ENCODE measurements at places on chromosomes 12 and 14. TPM values are rescaled to one million over a fixed set of nuclear protein-coding genes. Genes with fewer than 3 reads are reported as not detected.

NINJ2 gene
- total RNA-seq = 1.8 TPM

LRP1-AS gene
- total RNA-seq = not detected

TAS2R9 gene
- 0.92 TPM for total RNA-seq

AKAP3 gene
- 3.7 TPM for total RNA-seq

HOXC6 gene
- total RNA-seq = not detected

DLK1 gene
- 1.4 TPM for total RNA-seq

ARHGAP9 gene
- 2.1 TPM for total RNA-seq

OR4E2 gene
- not detected for total RNA-seq

CCDC196 gene
- not detected for total RNA-seq

LYZ gene
- 7.4 TPM for total RNA-seq

NTF3 gene
- total RNA-seq = 6.2 TPM

GLIPR1L1 gene
- not detected for total RNA-seq

DAO gene
- not detected for total RNA-seq

ERBB3 gene
- 6.2 TPM for total RNA-seq

SERPINA10 gene
- total RNA-seq = not detected

TIGAR gene
- 9.0 TPM for total RNA-seq

KRT77 gene
- total RNA-seq = not detected

RBM25 gene
- total RNA-seq = 61.1 TPM

C14orf132 gene
- total RNA-seq = 118 TPM

BCL2L14 gene
- not detected for total RNA-seq

GYS2 gene
- not detected for total RNA-seq

CBLN3 gene
- 0.46 TPM for total RNA-seq

HSPA2 gene
- 27.2 TPM for total RNA-seq

ITPK1 gene
- 33.7 TPM for total RNA-seq

SLC6A12 gene
- total RNA-seq = 11.8 TPM

KRT6C gene
- total RNA-seq = not detected

DPY19L2 gene
- total RNA-seq = 35.5 TPM
